AML-193 (cell line): ENCODE measurements at places on chromosomes 7 and 10.

DNA sequence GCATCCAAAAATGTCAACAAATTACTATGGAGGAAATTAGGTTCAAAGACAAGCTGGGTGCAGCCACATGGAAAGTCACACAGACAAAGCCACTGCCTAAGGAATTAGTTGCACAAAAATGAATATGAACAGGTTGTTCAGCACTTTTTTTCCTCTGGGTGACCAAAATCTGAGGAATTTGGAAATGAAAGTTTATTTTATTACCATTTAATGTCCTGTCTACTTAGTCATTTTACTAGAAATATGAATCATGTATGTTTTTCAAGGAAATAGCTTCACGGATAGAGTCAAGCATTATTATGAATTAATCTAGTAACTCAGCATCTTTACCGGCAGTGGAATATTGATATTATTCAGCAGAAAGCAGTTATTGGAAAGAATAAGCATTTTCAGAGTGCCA lies 106.3 kb downstream of the ANK3 start:
- DNase-seq = no peak

- no peak for DNase-seq
Observed at GRCh38 chr10:5668429-5668828, 2.0 kb upstream of the ASB13 start.

GRCh38 chr7:157444843-157445135 lies 108.0 kb downstream of the DNAJB6 start:
- no peak for DNase-seq

DNA sequence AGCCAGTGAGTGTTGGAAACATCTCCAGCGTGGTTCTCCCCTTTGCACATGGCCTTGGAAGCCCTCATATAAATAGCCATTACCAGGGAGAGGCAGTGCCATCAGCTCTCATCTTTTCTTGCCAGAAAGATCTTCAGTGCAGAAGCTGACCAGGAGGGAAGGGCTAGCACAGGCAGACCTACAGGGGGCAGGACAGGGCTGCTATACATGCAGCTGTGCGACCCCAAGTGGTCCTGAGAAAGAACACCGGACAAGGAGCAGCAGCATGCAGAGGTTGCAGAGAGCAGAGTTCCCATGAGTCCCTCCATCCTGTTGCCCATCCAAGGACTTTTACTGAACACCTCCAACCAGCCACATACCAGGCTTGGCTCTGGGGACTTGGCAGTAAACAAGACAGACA lies 17.1 kb downstream of the GRID1 start:
- peak; percentile 15 for DNase-seq

DNA sequence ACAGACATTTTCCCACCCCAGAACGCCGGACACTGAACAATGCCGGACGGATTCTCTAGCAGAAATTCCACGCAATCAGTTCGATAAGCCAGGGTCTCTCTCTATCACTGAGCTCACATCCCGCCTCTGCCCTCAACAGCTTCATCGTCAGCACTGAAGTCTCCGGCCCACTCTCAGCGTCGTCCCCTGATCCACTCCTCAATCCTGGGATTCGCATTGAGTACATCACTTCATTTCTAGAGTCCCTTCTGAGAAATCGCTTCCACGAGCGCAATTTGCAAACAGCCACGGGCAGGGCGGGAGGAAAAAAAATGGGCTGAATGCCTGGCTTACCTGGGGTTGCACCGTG lies 365 bp downstream of the YME1L1 start:
- DNase-seq = no peak

DNA sequence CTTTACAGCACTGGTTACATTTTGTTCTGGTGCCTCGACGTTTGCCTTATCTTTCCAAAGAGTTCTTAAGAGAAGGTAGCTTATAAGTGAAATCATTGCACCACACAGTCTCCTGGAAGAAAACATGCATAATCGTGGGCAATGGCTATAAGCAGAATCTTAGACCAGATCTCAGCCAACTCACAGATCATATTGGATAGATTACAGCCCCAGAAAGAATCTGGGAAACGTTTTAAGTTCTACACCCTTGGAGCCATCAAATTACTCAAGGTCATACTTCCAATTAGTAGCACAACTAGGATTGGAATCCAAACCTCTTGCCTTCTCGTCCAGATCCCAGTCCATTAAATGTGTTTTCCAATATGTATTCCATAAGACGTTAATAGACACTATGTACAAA lies 8.8 kb upstream of the PDCD4 start:
- DNase-seq = no peak

DNA sequence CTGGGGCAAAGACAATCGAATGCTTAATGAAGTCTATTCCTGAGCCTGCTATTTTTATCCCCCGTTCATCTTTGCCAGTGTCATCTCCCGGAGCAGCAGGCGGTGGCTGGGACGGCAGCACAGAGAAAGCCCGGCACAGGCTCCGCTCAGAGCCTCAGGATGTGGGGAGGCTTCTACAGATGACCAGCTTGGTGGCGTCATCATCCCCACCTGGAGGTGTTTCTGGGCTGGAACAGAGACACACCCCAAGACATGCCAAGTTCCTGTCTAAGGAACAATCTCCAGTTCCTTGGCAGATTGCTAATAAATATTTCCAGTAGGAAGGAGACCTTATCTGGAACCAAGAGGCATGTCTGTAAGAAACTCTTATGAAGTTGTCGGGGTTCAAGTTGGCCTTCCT lies 552.4 kb upstream of the MGMT start:
- no peak for DNase-seq

GRCh38 chr7:121366852-121367431 lies 29.2 kb downstream of the FAM3C start:
- DNase-seq = peak; percentile 47

DNA sequence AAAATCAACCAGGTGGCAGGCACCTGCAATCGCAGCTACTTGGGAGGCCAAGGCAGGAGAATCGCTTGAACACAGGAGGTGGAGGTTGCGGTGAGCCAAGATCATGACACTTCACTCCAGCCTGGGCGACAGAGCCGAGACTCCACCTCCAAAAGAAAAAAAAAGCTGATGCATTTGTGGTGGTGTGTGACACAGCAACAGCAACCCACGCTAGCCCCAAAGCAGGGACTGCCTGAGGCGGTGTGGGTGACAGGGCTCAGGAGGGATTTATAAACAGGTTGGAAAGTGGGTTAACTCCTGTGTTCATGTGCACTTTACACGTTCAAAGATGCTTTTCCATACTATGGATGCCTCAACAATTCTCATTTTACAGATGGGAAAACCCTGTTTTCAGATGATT lies 395.9 kb upstream of the PODXL start:
- DNase-seq = no peak

- no peak for DNase-seq
Observed at GRCh38 chr10:72221278-72221677, 5.2 kb upstream of the ASCC1 start.

DNA sequence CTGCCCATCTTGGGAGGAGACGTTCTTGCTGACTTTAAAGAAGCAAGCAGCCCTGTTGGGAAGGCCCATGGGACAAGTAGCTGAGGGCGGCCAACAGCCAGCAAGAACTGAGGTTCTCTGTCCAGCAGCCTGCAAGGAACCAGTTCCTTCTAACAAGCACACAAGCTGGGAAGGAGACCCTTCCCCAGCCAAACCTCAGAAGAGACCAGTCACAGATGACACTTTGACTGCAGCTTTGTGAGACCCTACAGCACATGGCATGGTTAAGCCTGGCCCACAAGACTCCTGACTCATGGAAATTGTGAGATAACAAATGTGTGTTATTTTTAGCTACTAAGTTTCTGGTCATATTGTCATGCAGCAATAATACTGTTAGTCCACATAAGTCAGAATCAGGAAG lies 99.9 kb downstream of the PRLHR start:
- DNase-seq = no peak

- DNase-seq = no peak
Observed at GRCh38 chr7:120992965-120993494, 4.5 kb downstream of the CPED1 start.

DNA sequence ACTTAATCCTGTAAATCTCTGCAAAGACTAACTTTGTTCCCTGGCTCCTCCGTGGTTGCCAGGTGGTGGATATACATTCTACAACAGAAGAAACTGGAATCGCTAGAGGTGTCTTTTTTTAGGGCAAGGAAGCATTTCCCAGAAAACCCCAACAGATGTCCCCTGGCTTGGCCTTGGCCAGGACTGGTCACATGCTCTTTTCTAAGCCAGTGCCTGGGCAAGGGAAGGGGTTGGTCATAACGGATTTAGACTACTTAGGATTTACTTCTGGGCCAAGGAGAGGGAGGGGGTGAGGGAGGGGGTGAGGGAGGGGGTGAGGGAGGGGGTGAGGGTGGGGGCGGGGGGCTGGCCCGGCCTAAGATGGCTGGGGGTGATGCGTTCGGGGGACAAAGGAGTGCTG lies 105.7 kb downstream of the SNX10 start:
- no peak for DNase-seq

DNA sequence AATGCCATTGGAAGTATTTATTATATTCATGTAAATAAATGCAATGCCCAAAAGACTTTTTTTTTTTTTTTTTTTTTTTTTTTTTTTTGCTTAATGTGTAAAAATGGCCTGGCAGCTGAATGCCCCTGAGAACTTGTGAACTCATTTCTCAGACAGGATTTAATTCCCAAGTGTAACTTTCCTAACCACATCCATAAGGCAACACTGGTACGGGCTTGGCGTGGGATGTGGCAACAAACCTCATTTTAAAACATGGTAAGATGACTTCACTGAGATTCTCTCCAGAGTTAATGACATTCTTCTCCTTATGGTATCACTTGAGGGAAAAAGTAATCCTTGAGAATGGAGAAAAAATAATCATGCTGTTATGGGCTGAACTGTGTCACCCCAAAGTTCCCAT lies 150.4 kb downstream of the DGKI start:
- DNase-seq = no peak

GRCh38 chr10:122861711-122862161 lies 16.1 kb upstream of the CUZD1 start:
- DNase-seq = no peak

DNA sequence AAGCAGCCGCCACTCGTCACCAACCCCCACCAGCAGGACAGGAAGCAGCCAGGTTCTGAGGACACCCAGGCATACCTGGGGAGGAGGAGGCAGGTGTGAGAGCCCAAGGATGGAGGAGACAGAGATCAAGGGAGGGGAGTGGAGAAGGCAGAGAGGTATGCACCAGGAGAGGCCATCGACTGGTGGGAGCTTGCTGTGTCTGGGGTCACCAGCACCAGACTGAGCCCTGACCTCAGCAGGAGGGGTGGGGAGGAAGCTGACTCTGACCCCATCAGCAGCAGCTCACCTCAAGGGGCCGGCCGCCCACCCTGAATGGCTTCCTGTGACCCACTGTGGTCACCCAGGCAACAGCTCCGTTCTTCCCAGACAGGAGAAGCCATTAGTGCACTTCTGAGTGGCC lies 7.8 kb downstream of the VIPR2 start:
- no peak for DNase-seq

DNA sequence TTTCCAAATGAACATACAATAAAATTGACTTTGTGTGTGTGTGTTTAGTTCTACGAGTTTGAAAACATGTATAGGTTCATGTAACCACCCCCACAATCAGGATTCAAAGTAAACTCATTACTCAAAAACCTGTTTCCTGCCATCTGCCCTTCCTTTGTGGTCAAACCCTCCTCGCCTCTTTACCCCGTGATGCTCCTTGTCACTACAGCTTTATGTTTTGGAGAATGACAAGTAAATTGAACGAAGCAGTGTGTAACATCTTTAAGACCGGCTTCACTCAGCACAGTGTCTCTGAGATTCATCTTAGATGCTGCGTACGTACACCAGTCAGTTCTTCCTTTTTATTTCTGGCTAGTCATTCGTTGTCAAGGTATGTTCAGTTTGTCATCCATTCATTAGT lies 54.6 kb upstream of the MKI67 start:
- peak; percentile 51 for DNase-seq

- peak; percentile 41 for DNase-seq
Observed at GRCh38 chr7:129053938-129054437, 923 bp downstream of the TNPO3 start.

- DNase-seq = no peak
Observed at GRCh38 chr7:88191911-88192310, 27.9 kb downstream of the SRI start.

DNA sequence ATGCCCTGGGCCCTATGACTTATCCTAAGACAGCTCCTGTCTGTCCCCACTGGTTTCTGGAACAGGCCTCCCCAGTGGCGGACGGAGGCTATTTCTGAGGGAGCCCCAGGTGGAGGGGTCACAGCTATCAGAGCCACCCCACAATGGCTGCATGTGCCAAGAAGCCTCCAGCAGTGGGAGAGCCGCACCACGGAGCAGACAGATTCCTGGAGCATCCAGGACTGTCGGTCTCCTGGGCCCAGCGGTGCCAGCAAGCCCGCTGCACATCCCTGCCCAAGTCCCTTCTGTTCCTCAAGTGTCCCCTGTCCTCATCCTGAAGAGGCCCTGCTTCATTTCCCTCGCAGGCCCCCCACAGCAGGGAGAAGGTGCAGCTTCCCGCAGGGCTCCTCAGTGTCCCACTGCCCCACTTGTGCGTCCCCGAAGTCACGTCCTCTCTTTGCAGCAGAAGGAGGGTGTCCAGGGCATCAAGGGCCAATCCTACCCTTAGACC lies 193.0 kb upstream of the SHH start:
- DNase-seq = no peak

- no peak for DNase-seq
Observed at GRCh38 chr10:124534826-124535601, 73.4 kb downstream of the LHPP start.

- DNase-seq = peak; percentile 93
Observed at GRCh38 chr7:92621026-92621540, 30.9 kb upstream of the FAM133B start.

DNA sequence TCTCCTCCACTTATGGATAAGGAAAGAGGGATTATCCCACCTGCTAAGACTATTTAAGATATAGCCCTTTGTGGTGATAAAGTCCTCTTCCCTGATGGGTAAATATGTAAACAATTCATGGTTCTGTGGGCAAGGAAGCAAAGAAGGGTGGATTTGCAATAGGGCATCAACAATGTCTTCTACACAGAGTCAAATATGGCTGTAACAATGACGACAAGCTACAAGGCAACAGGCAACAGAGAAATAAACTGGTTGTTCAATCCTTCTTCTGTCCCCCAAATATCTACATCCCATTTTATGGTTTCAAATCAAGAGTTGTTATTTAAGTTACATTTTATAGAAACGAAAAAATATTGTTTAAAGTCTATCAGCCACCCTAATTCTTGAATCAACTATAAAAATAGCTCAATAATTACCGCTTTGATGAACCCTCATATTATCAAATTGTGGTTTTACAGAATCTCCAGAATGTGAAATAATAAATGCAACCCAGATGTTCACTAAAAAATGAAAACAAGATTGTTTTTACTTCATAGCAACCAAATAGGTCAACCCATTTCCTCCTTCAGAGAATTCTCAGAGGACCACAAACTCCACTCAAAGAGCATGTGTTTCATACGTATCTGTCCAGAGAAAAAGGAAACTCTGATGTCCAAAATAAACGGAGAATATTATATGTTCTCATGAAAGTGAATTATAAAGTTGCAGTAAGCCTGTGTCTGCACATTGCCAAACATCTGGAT lies 13.8 kb downstream of the CYTH3 start:
- no peak for DNase-seq

GRCh38 chr7:43856996-43857395 lies 12.3 kb downstream of the MRPS24 start:
- DNase-seq = no peak

- no peak for DNase-seq
Observed at GRCh38 chr10:89985446-89985845, 284.1 kb downstream of the KIF20B start.
